ENCODE measurements at places on chromosomes 5 and 9.

DNA sequence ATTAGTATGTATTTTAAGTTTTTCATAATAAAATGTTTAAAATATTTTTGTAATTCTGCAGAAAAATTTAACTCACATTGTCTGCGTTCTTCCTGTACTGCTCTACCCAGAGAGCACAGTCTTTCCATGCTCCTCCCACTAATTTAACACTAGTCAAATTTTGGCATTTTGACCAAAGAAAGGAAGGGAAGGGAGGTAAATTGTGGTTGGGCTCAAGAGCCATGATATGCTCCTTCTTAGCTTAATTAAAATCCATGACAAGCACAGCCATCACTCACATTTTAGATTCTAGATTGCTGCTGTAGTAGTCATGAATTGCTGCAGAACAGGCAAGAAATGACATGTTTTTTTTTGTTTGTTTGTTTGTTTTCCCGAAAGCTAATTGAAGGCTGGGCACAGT lies 98.4 kb downstream of the NLN start:
- no peak for DNase-seq

DNA sequence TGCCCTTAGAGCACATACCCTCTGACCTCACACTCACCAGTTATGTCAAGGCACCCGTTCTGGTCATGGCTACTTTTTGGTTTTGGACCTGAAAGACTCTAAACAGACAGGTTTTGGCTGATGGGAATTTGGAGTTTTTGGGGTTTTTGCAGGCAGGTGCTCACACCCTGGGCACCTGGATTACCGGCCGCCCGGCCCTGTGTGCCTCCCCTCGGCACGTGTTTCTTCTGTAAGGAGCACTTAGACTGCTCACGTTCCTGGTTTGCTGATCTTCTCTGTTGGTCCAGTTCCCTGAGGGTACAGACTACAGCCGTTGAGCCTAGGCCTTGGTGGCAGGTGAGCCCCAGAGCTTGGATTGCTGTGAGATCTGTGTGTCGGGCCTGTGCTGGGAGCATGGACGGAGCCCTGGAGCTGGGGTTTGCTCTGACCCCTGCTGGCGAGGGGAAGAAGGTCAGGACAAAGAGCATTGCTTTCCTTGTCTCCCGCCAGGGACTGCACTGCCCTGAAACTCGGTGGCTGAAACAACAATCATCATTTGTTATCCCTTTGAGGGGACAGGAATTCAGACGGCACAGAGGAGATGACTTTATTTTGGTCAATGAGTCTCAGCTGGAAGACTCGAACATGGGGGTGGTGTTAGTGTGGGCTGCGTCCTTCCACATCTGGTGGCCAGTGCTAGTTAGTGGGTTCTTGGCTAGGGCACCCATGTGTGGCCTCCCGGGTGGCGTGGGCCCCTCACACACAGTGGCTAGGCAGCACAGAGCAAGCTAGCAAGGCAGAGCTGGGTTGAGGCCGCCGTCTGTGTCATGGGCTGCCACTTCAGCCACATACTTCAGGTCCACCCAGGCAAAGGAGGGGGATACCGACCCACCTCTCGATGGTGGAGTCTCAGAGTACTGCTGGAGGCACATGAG lies 76.4 kb downstream of the EHMT1 start:
- peak; percentile 82 for DNase-seq

GRCh38 chr5:138841531-138841930 lies 33.6 kb downstream of the LRRTM2 start:
- DNase-seq, result no peak

- DNase-seq, result no peak
These were observed 56.9 kb downstream of the MACIR start for GRCh38 chr5:103315455-103315854.

GRCh38 chr9:81669866-81670265 lies 19.5 kb downstream of the TLE1 start:
- no peak for DNase-seq

DNA sequence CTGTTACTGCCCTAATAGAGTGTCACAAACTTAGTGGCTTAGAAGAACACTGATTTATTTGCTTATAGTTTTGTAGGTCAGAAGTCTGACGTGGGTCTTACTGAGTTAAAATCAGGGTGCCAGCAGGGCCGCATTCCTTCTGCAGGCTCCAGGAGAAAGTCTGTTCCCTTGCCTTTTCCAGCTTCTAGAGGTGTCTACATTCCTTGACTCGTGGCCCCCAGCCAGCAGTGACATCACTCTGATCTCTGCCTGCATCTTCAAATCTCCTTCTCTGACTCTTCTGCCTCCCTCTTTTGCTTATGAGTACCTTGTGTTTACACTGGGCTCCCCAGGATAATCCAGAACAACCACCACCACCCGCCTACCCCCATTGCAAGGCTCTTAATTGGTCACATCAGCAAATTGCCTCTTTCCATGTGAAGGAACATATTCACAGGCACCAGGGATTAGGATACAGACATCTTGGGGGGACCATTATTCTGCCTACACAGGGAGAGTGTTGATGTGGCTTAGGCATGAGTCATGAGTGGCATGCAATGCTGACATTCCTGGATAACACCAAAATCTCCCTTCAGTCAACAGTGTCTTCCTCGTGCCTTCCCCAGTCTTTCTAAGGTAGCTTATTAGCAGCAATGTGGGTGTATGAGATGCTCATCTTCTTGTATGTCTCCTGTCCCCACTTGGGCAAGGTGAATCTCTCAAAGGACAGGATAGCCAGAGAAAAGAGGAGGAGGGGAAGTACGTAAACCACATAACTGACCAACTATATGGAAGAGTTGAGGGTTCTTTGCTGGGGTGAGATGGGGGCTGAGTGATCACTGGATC lies 24.4 kb downstream of the CYFIP2 start:
- no peak for DNase-seq

- DNase-seq, result no peak
These were observed 34.9 kb upstream of the ZNF462 start for GRCh38 chr9:106828070-106828469.

- no peak for DNase-seq
These were observed 252.9 kb downstream of the MAT2B start for GRCh38 chr5:163758283-163758711.

- no peak for DNase-seq
These were observed 131.8 kb upstream of the GABRP start for GRCh38 chr5:170651604-170652277.

DNA sequence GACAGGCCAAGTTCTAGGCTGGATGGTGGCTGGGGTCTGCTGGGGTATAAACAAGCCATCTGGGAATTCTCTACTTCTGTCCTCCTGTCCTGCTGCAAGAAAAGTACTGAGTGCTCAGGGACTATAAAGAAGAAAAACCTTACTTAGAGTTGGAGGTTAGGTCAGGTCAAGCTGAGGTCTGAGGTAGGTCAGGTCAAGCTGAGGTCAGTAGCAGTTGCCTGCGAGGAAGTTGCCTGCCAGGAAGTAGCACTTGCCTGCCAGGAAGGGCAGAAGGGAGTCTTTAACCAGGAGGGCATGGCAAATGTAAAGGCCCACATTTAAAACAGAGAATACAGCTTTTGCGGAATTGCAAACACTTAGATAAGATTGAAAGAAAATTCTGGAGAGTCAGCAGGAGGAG lies 51.3 kb upstream of the PRLR start:
- no peak for DNase-seq

GRCh38 chr9:18063856-18064390 lies 410.0 kb upstream of the ADAMTSL1 start:
- no peak for DNase-seq

DNA sequence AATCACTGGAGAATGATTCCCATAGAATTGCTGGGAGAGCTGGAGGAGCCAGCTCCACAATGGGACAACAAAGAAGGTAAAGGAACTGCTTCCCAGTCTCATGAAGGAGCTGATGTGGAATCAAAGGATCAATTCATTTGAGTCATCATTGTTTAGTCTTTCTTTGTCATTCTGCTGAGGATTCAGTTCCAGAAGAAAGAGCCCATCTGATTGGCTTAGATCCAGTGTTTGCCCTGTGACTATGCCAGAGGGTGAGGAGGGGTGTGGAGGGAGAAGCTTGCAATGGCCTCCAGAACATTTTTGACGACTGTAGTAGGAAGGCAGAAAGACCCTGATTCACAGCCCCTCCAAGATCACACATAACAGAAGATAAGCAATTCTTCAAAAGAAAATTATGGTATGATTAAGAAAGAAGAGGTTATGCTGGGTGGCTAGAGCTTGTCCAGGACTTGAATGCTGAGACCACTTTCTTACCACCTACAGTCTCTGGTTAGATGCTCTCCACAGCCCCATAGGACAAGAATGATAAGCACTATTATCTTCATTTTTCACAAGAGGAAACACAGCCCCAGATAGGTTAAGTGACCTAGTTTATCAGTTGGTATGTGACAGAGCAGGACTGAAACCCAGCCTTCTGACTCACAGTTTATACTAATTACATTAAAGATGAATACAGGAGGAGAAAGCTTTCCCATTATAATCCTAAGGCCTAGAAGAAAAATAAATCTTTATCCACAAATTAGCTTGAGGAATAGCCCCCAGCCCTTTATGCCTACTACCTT lies 363.1 kb downstream of the PRELID2 start:
- no peak for DNase-seq

DNA sequence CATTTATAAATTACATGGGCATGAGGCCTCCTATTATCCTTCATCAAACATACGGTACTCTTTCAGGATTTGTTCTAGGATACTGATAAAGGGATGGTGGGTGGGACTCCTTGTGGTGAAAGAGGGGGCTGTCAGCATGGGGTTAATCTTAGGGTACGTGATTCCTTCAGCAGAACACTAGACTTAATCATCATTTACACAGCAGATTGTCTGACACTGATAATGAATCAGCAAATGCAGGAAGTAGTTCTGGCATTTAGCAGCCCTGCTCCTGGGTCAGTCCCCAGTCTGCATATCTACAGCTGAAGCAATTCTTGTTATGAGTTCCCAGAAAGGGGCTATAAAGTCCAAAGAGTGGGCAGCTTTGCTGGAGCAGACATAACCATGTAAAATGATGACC lies 384.6 kb downstream of the SPOCK1 start:
- DNase-seq, result no peak

- peak; percentile 37 for DNase-seq
These were observed 1.0 kb downstream of the URM1 start for GRCh38 chr9:128372188-128372641.

DNA sequence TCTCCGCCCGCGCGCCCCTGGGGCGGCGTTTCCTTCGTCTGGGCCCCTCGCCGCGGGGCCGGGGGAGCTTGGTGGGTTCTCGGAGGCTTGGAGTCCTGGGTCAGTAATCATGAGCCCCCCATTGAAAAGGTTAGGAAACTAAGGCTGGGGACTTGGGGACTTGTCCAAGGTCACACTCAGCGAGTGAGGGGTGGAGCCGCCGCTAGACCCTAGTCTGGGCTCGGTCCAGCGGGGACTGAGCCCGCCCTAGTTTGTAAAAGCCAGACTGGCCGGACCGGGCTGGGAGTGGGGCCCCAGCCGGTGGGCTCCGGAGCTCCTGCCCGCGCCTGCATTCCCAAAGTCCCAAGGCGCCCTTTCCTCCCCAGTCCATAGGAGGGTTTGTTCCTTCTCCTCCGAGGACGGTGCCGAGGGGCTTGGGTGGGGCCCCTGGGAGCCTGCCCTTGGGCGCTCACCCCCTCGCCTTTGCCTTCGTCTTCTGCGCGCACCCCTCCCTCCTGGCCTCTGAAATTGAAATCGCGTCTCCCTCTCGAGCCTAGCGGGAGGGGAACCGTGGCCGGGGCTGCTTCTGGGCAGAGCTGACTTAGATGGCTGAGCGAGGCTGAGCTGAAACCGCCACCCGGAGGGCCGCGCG lies 995 bp downstream of the OLFM1 start:
- DNase-seq, result no peak

DNA sequence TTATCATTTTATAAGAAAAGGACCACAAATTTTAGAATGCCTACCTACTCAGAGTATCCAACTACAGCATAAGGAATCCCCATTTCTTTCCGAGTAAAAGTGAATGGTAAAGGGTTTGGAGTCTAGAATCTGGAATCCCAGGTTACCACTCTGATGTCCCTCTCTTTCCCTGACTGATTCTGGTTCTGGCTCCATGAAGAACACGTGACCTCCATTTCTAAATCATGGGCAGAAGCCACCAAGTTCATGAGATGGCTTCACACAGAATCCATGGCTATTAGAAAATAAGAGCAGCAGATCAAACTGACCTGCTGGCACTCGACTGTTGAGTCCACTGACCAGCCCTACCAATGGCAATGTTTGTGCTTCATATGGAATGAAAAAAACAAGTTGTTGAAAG lies 40.7 kb downstream of the PFDN1 start:
- DNase-seq, result no peak

DNA sequence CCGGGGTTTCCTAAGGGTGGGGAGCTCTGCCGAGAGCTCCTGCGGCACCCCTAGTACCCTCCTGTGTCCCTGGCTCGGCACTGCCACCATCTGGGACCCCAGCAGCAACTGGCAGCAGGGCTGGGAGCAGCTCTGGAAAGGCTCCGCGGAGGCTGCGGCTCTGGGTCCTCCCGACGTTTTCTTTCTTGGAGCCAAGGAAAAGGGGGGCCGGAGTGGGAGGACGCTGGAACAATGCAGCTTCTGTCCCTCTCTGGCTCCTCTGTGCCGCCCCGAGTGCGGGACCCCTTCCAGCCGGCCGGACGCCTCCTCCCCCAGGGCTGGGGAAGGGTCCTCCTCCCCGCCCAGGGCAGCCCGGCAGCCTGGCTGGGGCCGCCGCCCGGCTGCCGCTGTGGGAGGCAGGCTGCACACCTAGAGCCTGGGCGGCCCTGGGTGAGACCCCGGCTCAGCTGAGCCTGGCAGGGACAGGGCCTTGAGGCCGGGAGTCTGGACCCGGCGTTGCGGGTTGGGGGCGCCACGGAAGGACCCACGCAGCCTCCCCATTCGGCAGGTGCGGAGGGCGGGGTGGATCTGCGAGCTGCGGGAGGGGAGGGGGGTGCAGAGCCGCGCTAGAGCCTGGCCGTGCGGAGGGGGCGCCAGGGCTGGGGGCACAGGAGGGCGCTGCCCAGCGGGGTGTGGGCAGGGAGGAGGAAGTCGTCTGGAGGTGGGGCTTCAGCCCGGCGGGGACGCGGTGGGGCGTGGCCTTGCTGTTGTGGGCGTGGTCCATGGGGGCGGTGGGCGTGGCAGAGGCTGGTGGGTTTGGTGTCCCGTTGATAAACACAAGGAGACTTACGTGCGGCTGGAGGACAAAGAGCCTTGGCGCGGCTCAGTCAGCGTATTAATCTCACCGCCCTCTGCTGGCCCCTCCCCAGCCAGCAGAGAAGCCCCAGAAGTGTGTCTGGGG lies 15.1 kb downstream of the GPSM1 start:
- DNase-seq, result peak; percentile 80

DNA sequence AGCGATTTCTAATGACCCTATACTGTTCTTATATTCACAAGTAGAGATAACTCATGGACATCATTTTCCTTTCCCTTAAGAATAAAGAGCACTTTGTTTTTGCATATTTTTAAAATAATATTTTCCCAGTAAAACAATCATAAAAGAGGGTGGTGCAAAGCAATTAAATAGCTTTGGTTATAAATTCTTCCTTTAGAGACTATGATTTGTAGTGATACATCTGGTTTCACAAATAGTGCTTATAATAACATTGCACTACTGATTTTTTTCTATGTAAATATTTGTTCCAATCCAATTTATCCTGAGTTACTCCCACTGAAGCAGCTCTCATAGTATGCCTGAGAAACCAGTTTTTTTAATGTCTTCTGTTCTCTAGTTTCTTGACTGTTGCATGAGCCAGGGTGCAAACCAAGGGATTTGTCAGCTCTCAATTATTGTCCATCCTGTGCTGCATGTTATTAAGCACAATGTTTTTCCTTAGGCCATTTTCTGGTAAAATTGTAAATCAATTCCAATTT lies 74.7 kb downstream of the LURAP1L start:
- DNase-seq, result no peak

All from head of caudate nucleus (tissue), 42 donors.